Breast epithelium (tissue), 4 donors: ENCODE measurements at places on chromosomes 16 and 17. TPM values are rescaled to one million over a fixed set of nuclear protein-coding genes. Genes with fewer than 3 reads are reported as not detected.

KCNJ2 gene
- total RNA-seq, result 2.4 TPM

GRCh38 chr16:21638573-21638975, 13.8 kb downstream of the IGSF6 start:
- H3K27me3 ChIP-seq, result no peaks in the 10 kb centered on the region
- no peak overlapping the region for H3K4me3 ChIP-seq
- no peak overlapping the region for H3K27ac ChIP-seq
- no peak for DNase-seq
- H3K4me1 ChIP-seq, result no peaks in the 10 kb centered on the region

- no peaks in the 10 kb centered on the region for H3K27me3 ChIP-seq
- H3K4me1 ChIP-seq, result no peaks in the 10 kb centered on the region
- H3K27ac ChIP-seq, result no peak overlapping the region
- no peak overlapping the region for H3K4me3 ChIP-seq
- no peaks in the 10 kb centered on the region for H3K36me3 ChIP-seq
- DNase-seq, result no peak
Measured at GRCh38 chr16:4495766-4496165, 19.6 kb downstream of the HMOX2 start.

MXRA7 gene
- 106 TPM for total RNA-seq

DNA sequence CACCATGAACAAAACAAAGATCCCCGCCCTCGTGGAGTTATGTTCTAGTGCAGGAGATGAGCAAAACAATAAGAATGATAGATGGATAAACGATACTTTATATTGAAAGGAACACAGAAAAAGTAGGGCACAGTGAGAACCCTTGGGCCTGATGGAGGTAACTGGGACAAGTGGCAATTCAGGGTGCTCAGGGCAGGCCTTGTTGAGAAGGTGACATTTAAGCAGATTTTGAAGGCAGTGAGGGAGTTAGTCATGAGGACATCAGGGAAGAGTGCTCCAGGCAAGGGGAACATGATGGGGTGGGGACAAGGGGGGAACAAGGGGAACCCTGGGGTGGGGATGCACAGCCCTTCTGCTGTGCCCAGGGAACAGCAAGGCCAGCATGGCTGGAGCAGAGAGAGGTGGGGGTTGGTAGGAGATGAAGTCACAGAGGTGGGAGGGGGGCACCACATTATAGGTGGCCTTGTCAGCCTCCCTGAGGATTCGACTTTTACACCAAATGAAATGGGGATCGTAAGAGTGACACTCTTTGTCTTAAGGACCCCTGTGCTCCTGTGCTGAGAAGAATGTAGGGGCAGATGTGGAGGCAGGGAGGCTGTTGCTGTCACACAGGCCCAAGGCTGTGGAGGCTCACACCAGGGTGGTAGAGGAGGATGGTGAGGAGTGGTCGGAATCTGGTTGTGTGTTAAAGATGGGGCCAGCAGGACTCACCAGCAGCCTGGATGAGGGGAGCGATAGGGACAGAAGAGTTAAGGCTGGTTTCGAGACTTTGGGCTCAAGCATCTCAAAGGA, 9.2 kb upstream of the PRM1 start:
- H3K27ac ChIP-seq, result no peak overlapping the region
- H3K27me3 ChIP-seq, result no peaks in the 10 kb centered on the region
- H3K36me3 ChIP-seq, result no peaks in the 10 kb centered on the region
- DNase-seq, result no peak

GRCh38 chr17:74201250-74201649, 2.2 kb upstream of the RPL38 start:
- peaks cover 16% of the 10 kb centered on the region for H3K4me1 ChIP-seq
- H3K36me3 ChIP-seq, result no peaks in the 10 kb centered on the region
- DNase-seq, result no peak
- no peaks in the 10 kb centered on the region for H3K27me3 ChIP-seq

TSPOAP1 gene
- total RNA-seq, result 42.1 TPM

DNA sequence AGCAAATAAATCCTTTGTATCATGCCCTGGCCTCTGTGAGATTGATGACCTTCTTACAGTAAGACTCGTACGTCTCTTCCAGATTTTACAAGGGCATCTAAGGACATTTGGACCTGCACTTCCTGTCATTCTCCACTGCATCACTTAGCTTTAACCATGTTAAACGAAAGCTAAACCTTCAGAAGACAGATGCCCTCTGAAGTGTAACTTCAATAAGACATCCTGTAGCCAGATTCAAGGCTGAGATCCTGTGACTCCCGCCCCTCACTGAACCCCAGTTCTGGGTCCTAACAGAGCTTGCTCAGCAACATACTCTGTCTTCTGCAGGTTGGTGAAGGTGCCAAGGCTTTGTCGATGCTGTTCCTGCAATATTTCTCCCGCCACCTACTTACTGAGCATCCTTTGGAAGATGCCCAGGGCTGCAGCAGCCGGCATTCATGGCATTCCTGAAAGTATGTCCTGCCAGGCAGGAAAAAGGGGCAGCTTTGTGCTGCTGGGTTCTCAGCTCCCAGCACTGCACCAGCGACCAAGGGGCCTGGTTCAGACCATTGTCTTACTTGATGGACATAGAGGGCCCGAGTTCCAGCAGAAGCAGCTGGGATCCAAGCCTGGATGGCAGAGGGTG, 131.1 kb downstream of the AXIN2 start:
- H3K4me1 ChIP-seq, result no peaks in the 10 kb centered on the region
- no peak overlapping the region for H3K4me3 ChIP-seq
- no peak overlapping the region for H3K27ac ChIP-seq
- no peaks in the 10 kb centered on the region for H3K36me3 ChIP-seq
- peak; percentile 28 for DNase-seq

GRCh38 chr17:69567130-69567529, 152.6 kb downstream of the MAP2K6 start:
- no peak for DNase-seq
- H3K4me3 ChIP-seq, result no peak overlapping the region
- H3K27me3 ChIP-seq, result no peaks in the 10 kb centered on the region

RGS9 gene
- 6.9 TPM for total RNA-seq

DNA sequence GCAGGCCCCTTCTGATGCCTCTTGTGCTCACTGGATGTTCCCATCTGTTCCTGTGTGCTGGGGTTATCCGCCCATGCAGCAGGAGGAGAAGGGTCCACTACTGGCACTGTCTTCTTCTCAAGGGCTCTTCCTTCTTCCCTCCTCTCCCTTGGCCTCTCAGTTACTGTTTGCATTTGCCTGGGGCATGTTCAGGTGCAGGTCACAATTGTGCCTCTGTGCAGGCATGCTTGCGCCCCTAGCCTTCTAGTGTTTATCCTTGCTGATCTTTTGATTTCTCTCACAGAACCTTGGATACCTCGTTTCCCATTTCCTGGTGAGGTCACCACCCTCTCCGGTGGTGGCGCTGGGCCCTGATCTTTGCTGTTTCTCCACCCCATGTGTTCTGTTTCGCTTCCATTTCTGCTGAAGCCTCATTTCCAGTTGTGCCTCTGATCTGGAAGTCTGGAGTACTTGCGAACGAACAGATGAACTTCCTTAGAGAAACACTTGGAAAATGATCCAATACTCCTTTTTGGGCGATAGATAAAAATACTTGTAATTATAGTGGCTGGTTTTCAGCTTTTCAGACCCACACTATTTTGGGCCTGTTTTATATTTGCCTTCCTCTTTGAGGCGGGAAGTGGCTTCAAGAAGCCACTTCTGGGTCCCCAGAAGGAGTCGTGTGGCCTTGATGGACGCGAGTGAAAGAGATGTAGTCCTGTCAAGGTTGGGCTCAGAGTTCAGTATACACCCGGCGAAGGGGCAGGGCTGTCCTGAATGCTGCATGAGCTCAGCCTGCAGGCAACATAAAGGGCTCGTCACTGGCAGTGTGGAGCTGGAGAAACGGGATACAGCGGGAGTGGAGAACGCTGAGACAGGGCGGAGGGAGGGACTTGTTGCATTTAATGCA, 312.9 kb downstream of the SNX29 start:
- H3K36me3 ChIP-seq, result no peaks in the 10 kb centered on the region
- DNase-seq, result no peak
- H3K4me1 ChIP-seq, result no peaks in the 10 kb centered on the region
- H3K27ac ChIP-seq, result peak overlapping the region; percentile 10
